ENCODE measurements at places on chromosomes 1 and 21.

- DNase-seq: peak; percentile 56
Measured at GRCh38 chr1:203289281-203289981, 15.9 kb upstream of the BTG2 start.

DNA sequence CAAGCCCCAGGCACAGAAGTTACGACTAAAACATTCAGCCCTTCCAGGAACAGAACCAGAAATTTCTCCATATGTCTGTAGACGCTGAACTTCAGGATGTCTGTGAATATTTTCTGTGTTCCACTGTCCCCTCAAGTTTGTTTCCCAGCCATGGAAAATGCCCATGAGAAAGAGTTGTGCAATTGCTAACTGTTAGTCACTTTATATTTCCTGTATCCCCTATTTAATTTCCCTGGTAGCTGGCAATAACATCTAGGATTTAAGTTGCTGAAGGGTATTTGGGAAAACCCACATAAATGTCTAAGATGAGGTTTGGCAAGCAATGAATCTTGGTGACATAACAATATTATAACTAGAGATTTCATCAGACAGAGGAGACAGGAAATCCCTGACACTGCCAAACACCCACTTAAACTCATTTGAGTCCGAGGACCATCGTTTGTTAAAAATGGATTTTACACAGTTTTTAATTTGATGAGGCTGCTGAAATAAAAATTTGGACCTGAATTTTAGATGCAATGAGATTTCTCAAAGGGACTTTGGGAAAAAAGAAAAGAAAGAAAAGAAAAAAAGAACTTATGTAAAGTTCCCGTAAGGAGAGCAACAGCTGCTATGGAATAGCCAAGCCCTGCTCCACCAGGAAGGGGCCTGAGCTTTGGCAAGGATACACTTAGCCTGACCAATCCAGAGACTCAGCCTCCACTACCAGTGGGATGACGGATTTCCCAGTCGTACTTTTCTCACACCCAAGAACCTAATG lies 21.8 kb upstream of the ERRFI1 start:
- no peak for DNase-seq

- DNase-seq: no peak
Measured at GRCh38 chr1:229087339-229087738, 183.6 kb upstream of the RAB4A start.

GRCh38 chr1:22870201-22870871 lies 102.3 kb downstream of the LACTBL1 start:
- DNase-seq: no peak

DNA sequence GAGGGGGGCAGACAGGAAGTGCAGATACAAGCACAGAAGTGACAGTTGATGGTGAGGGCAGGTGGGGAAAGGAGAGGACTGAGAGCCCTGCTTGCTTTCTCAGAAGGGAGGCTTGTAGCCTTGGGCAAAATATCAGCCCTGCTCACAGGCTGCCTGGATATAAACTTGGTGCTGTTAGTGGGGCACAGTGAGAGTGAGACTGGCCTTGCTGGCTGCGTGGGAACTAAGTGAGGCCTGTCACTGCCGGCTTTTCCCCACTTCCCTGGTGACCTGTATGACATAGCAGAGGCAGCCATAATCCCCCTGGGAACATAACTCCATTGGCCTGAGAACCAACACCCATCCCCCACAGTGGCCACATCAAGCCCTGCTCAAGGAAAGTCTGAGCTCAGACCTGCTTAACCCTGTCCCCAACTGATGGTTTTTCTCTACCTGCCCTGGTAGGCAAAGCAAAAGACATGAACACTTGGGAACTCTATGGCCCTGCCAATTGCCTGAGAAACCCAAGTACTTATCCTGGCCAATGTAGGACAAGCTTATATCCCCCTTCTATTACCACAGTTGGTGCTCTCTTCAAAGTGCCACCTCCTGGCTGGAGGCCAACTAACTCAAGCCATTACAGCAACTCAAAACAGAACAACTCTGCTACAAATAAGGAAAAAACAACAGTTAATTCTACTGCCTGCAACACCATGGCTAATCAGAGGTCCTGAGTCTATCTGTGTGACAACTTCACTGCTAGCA lies 472.7 kb downstream of the PLPP3 start:
- no peak for DNase-seq
